M059J (cell line): ENCODE measurements at places on chromosomes 12 and 14. TPM values are rescaled to one million over a fixed set of nuclear protein-coding genes. Genes with fewer than 3 reads are reported as not detected.

GRCh38 chr12:33609910-33610309 lies 170.3 kb upstream of the SYT10 start:
- DNase-seq: no peak

DNA sequence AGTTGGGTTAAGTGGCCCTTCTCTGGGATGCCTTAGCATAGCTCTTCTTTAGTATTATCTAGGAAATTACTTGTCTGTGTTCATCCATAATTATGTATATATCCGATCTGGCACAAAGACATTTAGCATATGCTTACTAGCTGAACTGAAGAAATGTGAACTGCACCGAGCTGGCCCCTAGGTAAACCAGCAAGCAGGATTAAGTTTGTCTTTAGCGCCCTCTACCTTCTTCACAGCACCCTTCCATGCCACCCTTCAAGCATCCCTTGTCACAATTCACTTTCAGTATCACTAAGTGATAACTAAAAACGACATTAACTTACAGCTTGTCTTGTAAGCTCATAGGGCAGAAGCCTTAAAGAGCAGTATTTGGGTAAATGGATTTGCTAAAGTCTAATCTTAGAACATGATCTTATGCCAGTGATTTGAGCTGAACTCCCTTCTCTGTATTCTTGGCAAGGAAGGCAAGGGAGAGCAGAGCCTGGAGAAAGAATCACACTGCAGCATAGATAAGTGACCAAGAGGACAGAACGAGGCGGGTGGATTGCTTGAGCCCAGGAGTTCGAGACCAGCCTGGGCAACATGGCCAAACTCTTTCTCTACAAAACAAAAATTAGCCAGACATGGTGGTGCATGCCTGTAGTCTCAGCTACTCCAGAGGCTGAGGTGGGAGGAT lies 2.6 kb upstream of the HAL start:
- DNase-seq: peak; percentile 57

GRCh38 chr12:114257687-114258086 lies 148.3 kb downstream of the TBX5 start:
- DNase-seq: no peak

- no peak for DNase-seq
Measured at GRCh38 chr12:77153706-77154105, 88.3 kb upstream of the E2F7 start.

DNA sequence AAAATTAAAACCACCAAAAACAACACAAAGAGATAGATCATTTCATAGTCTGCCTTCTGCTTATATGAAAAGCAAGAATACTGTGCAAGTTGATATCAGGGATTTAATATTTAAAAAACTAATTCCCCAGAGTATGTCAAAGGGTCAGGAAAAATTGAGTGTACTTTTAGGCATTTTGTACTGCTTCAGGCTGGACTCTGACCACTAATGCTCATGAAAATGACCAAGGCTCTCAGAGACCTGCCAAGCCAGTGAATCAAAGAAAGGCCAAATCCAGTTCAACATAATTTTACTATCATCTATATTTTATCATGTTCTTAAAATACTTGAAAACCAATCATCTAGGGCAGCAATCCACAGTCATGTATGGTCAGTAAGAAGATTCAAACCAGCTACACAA lies 66.0 kb downstream of the TTC7B start:
- no peak for DNase-seq

- DNase-seq: no peak
Measured at GRCh38 chr12:132734206-132734605, 23.6 kb downstream of the PGAM5 start.

Gene PROX2
- total RNA-seq: not detected in 2 replicates

Gene SETD3
- 33.1 and 41.5 TPM in 2 replicates for total RNA-seq
